Effector memory CD4-positive, alpha-beta T cell (primary cell): ENCODE measurements at places on chromosomes 11 and 22.

DNA sequence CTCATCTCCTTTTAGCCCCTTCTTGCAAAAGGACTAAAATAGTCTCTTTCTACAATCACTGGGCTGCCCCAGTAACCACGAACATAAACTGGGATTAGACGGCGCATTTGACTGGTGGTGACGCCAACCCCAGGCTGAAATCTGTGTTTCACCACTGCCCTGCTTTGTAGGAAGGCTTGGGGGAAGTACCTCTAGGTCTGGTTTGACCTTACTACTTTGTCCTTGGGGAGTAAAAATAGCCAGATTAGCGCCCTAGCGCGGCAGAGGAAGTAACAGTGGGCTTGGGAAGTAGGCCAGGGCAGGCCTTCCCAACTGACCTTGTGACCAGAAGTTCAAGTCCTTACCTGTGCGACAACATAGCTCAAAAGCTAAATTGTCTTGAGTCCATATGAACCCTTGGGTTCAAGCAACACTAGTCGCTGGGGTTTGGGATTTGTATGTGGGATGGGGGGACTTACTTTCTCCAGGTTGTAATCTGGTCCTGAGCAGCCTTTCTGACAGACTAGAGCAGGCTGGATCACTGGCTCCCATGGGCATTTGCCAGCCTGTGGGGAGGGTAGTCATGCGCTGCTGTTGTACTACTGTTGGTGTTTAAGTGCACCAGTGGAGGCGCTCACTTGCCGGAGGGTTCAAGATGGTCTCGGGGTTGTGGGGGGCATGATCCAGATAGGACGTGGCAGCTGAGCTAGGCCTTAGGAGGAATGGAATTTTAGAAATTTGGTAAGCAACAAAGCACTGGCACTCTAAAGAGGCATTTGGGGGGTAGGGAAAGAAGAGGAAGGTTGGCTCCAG lies 953 bp upstream of the PACS1 start:
- no peak for DNase-seq

- DNase-seq: no peak
Observed at GRCh38 chr11:123742031-123742723, 717 bp upstream of the ZNF202 start.

GRCh38 chr22:24437741-24438328 lies 10.4 kb downstream of the ADORA2A start:
- DNase-seq: no peak

- DNase-seq: no peak
Observed at GRCh38 chr11:72912253-72912652, 98.0 kb downstream of the ATG16L2 start.

GRCh38 chr11:58576887-58577471 lies 1.3 kb upstream of the LPXN start:
- DNase-seq: no peak

DNA sequence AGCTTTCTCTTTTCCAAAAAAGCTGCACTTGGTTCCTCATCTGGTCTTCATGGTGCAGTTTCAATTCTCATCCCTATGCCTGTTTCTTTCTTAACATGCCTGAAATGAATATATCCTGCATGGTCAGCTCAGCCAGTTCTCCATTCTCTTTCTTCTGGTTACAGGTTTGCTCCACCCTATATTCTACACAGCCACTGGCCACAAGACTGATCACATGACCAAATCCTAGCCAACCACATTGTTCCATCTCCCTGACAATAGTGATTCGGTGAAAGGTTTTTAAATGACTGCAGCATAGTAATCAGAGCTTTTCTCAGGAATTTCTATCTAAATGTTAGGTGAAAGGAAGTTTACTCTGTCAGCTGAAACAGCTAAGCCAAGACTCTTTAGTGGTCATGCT lies 891.4 kb downstream of the METTL15 start:
- DNase-seq: no peak

GRCh38 chr11:36493332-36493731 lies 16.7 kb downstream of the TRAF6 start:
- DNase-seq: no peak

GRCh38 chr11:119843877-119844276 lies 114.9 kb upstream of the NECTIN1 start:
- no peak for DNase-seq

DNA sequence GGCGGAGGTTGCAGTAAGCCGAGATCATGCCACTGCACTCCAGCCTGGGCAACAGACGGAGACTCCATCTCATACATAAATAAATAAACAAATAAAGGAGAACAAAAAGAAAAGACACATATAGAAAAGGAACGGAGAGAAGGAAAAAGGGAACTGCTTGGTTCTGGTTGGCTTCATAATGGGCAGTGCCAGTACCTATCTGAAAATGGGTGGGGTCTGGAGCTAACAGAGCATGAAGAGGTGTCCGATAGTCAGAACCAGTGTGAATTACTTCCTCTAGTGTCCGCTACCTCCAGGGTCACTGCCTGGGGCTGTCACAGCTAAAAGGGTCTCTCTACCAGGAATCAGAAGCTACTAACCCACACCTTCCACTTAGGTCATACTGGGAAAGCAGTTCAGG lies 27.2 kb upstream of the TTC28 start:
- no peak for DNase-seq

GRCh38 chr11:14538271-14538925 lies 18.2 kb upstream of the PSMA1 start:
- DNase-seq: no peak

DNA sequence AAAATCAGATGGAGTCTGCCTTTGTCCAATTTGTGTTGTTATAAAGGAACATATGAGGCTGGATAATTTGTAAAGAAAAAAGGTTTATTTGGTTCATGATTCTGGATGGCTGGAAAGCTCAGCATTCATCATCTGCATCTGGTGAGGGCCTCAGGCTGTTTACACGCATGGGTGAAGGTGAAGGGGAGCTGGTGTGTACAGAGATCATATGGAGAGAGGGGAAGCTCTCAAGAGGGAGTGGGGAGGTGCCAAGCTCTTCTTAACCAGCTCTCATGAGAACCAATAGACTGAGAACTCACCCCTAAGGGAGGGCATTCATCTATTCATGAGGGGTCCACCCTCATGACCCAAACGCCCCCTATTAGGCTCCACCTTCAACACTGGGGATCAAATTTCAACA lies 40.0 kb downstream of the NEU3 start:
- no peak for DNase-seq

GRCh38 chr11:114209343-114209742 lies 86.9 kb upstream of the NNMT start:
- DNase-seq: no peak

DNA sequence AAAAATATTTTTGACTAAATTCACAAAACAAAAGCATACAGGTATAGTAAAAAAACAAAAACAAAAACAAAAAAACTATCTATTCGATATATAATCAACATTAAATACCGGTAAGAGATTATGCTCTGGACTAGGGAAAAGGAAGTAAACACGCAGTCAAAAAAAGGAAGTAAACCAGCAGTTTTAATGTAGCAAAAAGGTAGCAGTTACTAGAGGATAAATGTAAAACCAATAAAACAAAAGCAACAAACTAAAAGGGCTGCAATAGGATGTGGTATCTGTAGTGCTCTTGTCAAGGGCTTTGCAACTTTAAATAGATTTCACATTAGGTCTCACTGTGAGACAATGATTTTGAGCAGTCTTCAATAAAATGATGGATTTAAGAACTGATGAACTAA lies 2.4 kb downstream of the TRIM22 start:
- DNase-seq: no peak

DNA sequence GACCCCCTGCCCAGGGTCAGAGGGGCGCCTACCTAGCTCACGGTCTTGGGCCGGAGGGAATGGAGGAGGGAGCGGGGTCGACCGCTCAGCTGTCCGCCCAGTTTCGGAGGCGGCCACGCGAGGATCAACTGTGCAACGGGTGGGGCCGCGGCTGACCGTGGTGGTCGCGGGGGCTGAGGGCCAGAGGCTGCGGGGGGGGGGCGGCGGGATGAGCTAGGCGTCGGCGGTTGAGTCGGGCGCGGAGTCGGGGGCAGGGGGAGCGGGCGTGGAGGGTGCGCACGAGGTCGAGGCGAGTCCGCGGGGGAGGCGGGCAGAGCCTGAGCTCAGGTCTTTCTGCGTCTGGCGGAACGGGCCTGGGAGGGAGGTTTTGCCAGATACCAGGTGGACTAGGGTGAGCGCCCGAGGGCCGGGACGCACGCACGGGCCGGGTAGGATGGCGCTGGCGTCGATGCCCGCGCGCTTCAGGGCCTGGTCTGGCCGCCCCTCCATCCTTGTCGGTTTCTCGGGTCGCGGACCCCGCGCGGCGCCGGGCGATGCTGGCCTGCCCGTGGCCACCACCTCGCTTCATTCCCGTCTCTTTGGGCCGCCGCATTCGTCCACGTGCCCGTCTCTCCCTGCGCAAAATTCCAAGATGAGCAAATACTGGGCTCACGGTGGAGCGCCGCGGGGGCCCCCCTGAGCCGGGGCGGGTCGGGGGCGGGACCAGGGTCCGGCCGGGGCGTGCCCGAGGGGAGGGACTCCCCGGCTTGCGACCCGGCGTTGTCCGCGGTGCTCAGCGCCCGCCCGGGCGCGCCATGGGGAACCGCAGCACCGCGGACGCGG lies at the start of gene DRD4:
DRD4 (plus strand) TSS at position 759 of the 822 bp plus-strand sequence; CDS start at position 795, 36 bp downstream.
- no peak for DNase-seq

GRCh38 chr11:131906963-131907362 lies 536.5 kb downstream of the NTM start:
- no peak for DNase-seq

- no peak for DNase-seq
Observed at GRCh38 chr11:16923987-16924386, 90.2 kb downstream of the PLEKHA7 start.

DNA sequence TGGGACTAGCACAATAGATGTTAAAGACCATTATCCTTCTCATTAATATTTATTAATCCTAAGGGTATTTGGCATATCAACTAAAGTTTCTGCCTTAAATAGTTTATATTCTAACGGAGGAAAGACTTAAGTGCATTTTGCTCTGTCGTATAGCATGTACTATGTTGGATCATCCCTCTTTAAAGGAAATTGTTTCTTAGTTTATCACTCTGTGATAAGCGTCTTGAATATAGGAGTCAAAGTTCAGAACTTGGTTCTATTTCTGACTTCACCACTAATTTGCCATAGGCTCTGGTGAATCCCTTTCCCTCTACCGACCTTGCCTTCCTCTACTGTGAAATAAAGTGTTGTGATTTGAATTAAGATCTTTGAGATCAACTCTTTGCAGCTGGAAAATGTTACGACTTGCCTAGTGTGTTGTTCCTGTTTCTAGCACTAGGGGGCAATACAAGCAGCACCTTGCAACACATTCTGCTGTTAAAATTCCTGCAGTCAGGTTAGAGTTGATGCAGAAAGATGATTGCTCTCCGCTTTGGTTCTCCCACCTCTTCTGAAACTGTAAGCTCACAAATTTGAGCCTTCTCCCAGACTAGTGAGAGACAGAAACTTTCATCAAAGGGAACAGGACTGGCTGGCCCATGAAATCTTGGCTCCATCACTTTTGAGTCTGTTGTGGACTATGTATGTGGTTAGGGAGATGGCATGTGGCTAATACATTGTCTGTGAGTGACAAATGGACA lies 27.8 kb upstream of the ZNRF3 start:
- no peak for DNase-seq

GRCh38 chr22:47177334-47177815 lies 414.9 kb downstream of the TBC1D22A start:
- no peak for DNase-seq

DNA sequence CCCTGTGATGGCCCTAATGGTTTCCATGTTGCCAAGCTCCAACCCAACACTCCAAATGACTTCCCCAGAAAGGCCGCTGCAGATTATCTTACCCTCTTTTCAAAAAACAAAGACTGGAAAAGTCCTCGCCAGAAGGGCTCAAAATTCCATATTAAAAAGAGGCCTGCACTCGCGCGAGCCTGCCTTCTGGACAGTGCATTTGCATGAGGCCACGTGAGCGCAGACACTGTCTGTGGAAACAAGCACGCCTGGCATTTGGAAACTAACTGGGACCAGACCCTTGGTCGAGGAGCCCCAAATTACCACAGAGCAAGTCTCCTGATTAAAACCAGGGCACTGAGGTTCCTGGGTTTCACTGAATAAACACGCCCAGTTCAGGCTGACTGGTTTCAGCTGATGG lies 42.9 kb downstream of the ABTB2 start:
- DNase-seq: no peak

DNA sequence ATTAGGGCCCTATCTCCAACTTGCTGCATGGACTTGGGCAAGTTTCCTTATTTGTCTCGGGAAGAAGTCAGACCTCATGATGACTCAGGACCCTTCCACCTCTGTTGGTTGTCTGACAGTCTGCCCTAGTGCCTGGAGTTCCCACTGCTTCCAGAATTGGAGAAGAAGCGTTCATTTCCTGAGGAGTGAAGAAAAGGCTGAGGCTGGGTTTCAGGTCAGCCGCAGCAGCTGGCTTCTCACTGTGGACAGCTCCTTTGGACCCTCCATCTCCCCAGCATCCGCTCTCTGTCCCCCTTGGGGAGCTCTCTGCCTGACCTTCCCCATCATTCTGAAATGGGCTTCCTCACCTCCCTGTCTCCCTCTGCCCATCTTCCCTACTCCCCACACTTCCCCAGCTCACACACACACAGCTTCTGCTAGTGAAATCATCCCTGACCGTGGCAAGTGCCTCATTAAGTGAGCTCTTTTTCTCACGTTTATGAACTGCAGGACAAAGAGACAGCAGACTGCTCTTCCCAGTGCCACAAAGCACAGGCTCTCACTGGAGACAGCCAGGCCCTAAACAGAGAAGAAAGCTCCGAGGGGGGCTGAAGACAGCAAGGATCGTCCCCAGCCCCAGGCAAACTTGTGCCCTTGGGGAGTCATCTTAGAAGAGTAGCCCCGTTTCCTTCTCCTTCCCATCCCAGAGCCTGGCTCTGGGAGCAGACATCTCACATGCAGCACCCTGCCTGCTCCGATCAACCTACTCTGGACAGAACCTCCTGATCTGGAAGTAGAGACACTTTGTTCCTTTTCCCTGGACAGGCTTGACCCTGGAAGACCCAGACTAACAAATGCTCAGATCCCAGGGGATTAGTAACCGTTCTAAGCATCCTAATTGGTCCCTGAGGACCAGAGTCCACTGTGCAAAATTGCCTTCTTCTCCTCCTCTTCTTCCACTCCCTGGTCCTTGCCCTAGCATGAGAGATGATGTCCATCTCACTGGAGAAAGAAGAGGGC lies 157.9 kb downstream of the FEZ1 start:
- DNase-seq: no peak

GRCh38 chr11:20089367-20089766 lies 70.9 kb downstream of the DBX1 start:
- no peak for DNase-seq

- no peak for DNase-seq
Observed at GRCh38 chr11:29628609-29629008, 388.2 kb downstream of the KCNA4 start.

GRCh38 chr11:121105481-121106195 lies 4.6 kb downstream of the TECTA start:
- DNase-seq: no peak

- no peak for DNase-seq
Observed at GRCh38 chr11:78223320-78223954, 34.7 kb downstream of the USP35 start.
